ENCODE measurements at places on chromosomes 13 and 19. TPM values are rescaled to one million over a fixed set of nuclear protein-coding genes. Genes with fewer than 3 reads are reported as not detected.

The ICAM1 gene
- 18.2 TPM for polyA plus RNA-seq

The SCN1B gene
- 2.4 TPM for polyA plus RNA-seq

The PEAK3 gene
- polyA plus RNA-seq = 0.46 TPM

The ZNF284 gene
- polyA plus RNA-seq = 4.6 TPM

The AMER2 gene
- 0.03 TPM for polyA plus RNA-seq

The KANK3 gene
- 3.8 TPM for polyA plus RNA-seq

The CTU1 gene
- 2.7 TPM for polyA plus RNA-seq

The ZNF850 gene
- 0.22 TPM for polyA plus RNA-seq

The CYP2A6 gene
- not detected for polyA plus RNA-seq

The TEX101 gene
- polyA plus RNA-seq = not detected

The CYP2F1 gene
- not detected for polyA plus RNA-seq

The UPF1 gene
- polyA plus RNA-seq = 37.6 TPM

The RETN gene
- polyA plus RNA-seq = 0.78 TPM

The ANO8 gene
- 5.1 TPM for polyA plus RNA-seq

The TUBB4A gene
- not detected for polyA plus RNA-seq

The LGALS14 gene
- polyA plus RNA-seq = not detected

The CYP4F3 gene
- 15.2 TPM for polyA plus RNA-seq

The TEKTIP1 gene
- polyA plus RNA-seq = 3.3 TPM

The NBEA gene
- 1.1 TPM for polyA plus RNA-seq

The CLDND2 gene
- polyA plus RNA-seq = 2.0 TPM

The UCHL3 gene
- polyA plus RNA-seq = 48.8 TPM

The ZNF471 gene
- 0.27 TPM for polyA plus RNA-seq

The SLAIN1 gene
- polyA plus RNA-seq = 9.5 TPM

The ZNF577 gene
- polyA plus RNA-seq = 10.0 TPM

The DCLK1 gene
- polyA plus RNA-seq = 4.9 TPM

The SPACA4 gene
- polyA plus RNA-seq = 0.22 TPM

The COL5A3 gene
- polyA plus RNA-seq = 2.2 TPM

The PNMA8A gene
- 0.27 TPM for polyA plus RNA-seq

The GNA15 gene
- polyA plus RNA-seq = 2.1 TPM

The ZNF470 gene
- 7.4 TPM for polyA plus RNA-seq

The TMEM255B gene
- 1.4 TPM for polyA plus RNA-seq

The SIGLEC12 gene
- 5.7 TPM for polyA plus RNA-seq

The ZNF616 gene
- 1.1 TPM for polyA plus RNA-seq

The HS6ST3 gene
- 0.54 TPM for polyA plus RNA-seq

The UHRF1 gene
- polyA plus RNA-seq = 18.5 TPM

The PTGIR gene
- polyA plus RNA-seq = 3.4 TPM

The ZNF728 gene
- not detected for polyA plus RNA-seq

The SBSN gene
- 0.54 TPM for polyA plus RNA-seq

The PGLYRP2 gene
- polyA plus RNA-seq = 0.54 TPM

The CDX2 gene
- 187 TPM for polyA plus RNA-seq

The COX7A1 gene
- polyA plus RNA-seq = 26.2 TPM

The HCST gene
- polyA plus RNA-seq = 13.8 TPM

The ATXN8OS gene
- not detected for polyA plus RNA-seq

The SLC7A10 gene
- polyA plus RNA-seq = 1.4 TPM

The WTIP gene
- polyA plus RNA-seq = not detected

The NPAS1 gene
- 0.24 TPM for polyA plus RNA-seq

The FUT2 gene
- 201 TPM for polyA plus RNA-seq

The GJA3 gene
- polyA plus RNA-seq = 0.01 TPM

The NCAN gene
- 0.03 TPM for polyA plus RNA-seq

The TEX26 gene
- polyA plus RNA-seq = not detected

The C5AR1 gene
- polyA plus RNA-seq = 1.4 TPM

The AMH gene
- 1.1 TPM for polyA plus RNA-seq

Data from small intestine (tissue), 16 donors.